Stimulated activated CD4-positive, alpha-beta T cell treated with anti-CD3 and anti-CD28 coated beads, Interleukin-12 subunit alpha, Interleukin-12 subunit beta, amount 100 ng/mL, for 4 hours (primary cell): ENCODE measurements at places on chromosomes 7 and 10.

GRCh38 chr7:115042596-115042995 lies 120.7 kb downstream of the MDFIC start:
- DNase-seq = no peak

DNA sequence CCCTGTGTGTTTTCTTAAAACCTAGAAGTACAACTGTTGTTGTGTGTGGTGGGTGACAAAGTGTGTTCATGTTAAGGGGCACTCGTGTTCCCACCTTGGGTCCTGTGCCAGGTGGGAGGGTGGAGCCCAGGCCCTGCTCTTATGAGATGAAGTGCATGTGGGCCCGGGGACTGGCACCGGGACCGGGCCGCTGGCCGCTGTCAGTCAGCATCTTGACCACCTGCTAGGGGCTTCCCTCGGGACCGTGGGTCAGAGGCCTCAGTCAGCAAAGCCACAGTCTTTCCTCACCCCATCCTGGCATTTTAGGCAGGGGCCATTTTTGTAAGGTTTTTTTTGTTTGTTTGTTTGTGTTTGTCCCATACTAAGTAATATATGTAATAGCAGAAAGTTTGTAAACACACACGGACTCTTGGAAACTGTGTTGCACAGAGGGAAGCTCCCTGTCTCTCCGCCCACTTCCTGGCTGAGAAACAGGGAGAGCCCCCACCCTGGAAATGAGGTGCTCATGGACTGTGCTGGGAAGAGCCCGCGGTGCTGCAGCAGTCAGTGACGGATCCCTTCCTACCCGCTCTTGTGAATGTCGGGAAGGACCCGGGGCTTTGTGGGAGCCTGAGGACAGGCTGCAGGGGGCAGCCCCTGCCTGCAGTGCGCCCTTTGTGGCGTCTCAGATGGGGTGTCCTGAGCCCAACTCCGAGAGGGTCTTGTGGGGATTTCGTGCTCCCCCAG lies 13.4 kb downstream of the AGAP3 start:
- DNase-seq = no peak

DNA sequence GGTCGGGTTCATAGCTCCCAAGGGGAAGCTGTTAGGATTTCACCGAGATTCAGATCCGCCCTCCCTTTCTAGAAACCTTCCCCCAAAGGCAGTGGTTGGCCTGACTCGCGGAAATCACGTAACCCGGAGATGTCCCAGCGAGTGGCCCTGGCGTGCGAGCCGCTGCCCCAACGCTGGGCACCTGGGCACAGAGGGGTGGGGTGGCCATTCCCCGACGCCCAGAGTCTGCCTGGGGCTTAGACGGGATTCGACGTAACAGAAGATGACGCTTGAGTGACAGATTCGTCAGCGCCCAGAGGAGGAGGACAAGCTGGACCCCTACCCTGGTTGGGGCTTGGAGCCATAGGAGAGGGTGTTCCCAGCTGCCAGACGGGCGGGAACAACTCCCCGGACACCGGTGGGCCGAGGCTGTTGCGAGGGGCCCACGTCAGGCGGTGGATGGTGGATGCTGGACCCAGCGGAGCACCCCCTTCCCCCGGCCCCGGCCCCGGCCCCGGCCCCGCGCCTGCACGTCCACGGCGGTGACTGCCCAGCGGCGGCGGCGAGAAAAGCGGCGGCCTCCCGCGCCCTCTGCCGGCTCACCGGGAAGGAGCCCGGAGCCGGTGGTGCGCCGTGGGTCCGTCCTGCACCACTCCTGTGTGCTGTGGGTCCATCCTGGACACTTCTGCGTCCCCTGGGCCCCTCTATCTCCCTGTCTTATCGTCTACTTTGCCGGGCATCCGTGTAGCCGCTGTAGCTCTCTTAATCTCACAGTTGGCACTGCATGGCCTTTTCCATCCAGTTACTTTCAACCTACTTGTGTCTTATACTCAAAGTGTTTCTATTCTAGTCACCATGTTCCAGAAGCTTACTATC lies 35.4 kb upstream of the KNDC1 start:
- no peak for DNase-seq

DNA sequence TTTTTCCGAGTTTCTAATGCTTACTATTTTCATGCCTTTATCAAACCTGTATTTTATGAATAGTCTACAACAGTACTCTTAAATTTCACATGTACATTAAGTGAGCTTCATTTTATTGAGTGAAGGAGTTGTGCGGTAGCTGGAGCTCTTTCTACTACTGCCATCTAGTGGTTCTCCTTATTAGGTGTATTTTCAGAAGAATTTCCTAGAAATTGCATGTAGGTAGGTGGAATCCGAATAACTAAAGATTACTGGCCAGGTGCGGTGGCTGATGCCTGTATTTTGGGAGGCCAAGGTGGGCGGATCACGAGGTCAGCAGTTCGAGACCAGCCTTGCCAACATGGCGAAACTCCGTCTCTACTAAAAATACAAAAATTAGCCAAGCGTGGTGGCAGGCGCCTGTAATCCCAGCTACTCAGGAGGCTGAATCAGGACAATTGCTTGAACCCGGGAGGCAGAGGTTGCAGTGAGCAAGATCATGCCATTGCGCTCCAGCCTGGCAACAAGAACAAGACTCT lies 38.3 kb downstream of the LRRC72 start:
- DNase-seq = no peak

DNA sequence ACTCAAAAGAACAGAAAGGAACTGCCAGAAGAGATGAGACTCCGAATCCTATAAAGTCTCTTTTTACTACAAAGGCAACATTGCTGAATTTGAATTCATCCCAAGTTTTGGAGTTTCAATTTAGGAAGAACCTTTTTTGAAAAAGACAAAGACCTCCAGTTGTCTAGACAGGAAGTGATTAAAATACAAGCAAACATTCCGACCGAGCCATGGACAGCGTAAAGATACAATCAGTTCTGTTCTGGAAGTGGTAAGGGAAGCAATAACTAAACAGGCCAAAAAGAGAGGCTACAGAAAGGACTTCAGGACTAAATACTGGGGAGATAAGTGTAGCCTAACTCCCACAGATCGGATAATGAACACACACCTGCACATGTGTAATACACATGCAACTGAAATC lies 101.0 kb downstream of the SMURF1 start:
- DNase-seq = no peak

GRCh38 chr10:9613338-9614075 lies 1404.2 kb upstream of the CELF2 start:
- no peak for DNase-seq

- DNase-seq = no peak
These were observed 100.5 kb downstream of the FGFR2 start for GRCh38 chr10:121497513-121498470.

DNA sequence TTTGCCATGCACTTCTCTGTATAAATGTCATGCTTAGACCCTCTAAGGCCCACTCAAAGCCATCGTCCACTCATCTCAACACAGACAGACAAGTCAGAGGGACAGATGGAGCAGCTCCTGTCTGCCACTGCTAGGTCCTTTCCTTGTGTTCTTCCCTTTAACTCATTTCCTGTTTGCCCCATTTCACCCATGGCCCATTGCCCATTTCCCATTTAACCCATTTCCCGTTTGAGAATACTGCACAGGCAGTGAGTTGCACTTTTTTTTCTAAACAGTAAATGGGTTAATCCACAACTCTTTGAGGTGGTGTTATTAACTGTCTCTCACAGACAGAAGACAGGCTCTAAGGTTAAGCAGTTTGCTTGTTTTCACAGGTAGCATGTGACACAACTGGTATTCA lies 179.3 kb downstream of the NPSR1 start:
- no peak for DNase-seq

- DNase-seq = peak; percentile 12
These were observed 71.9 kb downstream of the WIPF3 start for GRCh38 chr7:29878081-29878688.

- DNase-seq = no peak
These were observed 22.3 kb downstream of the PIK3CG start for GRCh38 chr7:106887421-106887820.

- no peak for DNase-seq
These were observed 42.4 kb downstream of the P4HA1 start for GRCh38 chr10:73054286-73054685.

- no peak for DNase-seq
These were observed 157.2 kb upstream of the SLC25A13 start for GRCh38 chr7:96479015-96479645.
